ENCODE measurements at places on chromosomes 12 and 14. TPM values are rescaled to one million over a fixed set of nuclear protein-coding genes. Genes with fewer than 3 reads are reported as not detected.

LPAR5 gene
- 2.0 TPM for total RNA-seq

OR4K5 gene
- not detected for total RNA-seq

TPH2 gene
- total RNA-seq: 0.10 TPM

IAPP gene
- not detected for total RNA-seq

CABP1 gene
- total RNA-seq: 0.38 TPM

JPH4 gene
- 1.3 TPM for total RNA-seq

PRB2 gene
- total RNA-seq: not detected

PPP1R1A gene
- 0.26 TPM for total RNA-seq

SLC25A21 gene
- 0.47 TPM for total RNA-seq

FOXN4 gene
- not detected for total RNA-seq

NT5DC3 gene
- 7.5 TPM for total RNA-seq

TMEM179 gene
- total RNA-seq: 0.73 TPM

B3GNT4 gene
- total RNA-seq: 0.42 TPM

PGF gene
- 4.6 TPM for total RNA-seq

IGFBP6 gene
- 29.1 TPM for total RNA-seq

LRTM2 gene
- not detected for total RNA-seq

ACTR10 gene
- total RNA-seq: 68.3 TPM

OVCH1 gene
- total RNA-seq: 0.20 TPM

ST8SIA1 gene
- total RNA-seq: 2.4 TPM

TCL1B gene
- not detected for total RNA-seq

FITM1 gene
- total RNA-seq: 0.76 TPM

SYCP3 gene
- total RNA-seq: 0.76 TPM

RHOJ gene
- 32.7 TPM for total RNA-seq

NPFF gene
- not detected for total RNA-seq

AMDHD1 gene
- 2.4 TPM for total RNA-seq

TAS2R30 gene
- 3.1 TPM for total RNA-seq

LPCAT3 gene
- 108 TPM for total RNA-seq

AKAP3 gene
- total RNA-seq: 1.7 TPM

PRMT5 gene
- total RNA-seq: 73.3 TPM

TBX5 gene
- 16.8 TPM for total RNA-seq

NFE2 gene
- total RNA-seq: 21.3 TPM

KLRK1 gene
- total RNA-seq: 2.6 TPM

CELA1 gene
- total RNA-seq: not detected

ARL1 gene
- total RNA-seq: 106 TPM

IFT43 gene
- 23.1 TPM for total RNA-seq

ESR2 gene
- 0.58 TPM for total RNA-seq

RFX4 gene
- total RNA-seq: 0.09 TPM

PIANP gene
- total RNA-seq: 0.44 TPM

MAP4K5 gene
- total RNA-seq: 46.4 TPM

KRT72 gene
- not detected for total RNA-seq

ESPL1 gene
- 4.1 TPM for total RNA-seq

CIT gene
- 7.0 TPM for total RNA-seq

CIDEB gene
- 9.2 TPM for total RNA-seq

PLEKHD1 gene
- total RNA-seq: 0.61 TPM
